Activated CD8-positive, alpha-beta T cell treated with anti-CD3 and anti-CD28 coated beads, Interleukin-2, amount 10 ng/mL, durations not matched to agents 7 days and 5 days (primary cell): ENCODE measurements at places on chromosomes 1 and 21. TPM values are rescaled to one million over a fixed set of nuclear protein-coding genes. Genes with fewer than 3 reads are reported as not detected.

DNA sequence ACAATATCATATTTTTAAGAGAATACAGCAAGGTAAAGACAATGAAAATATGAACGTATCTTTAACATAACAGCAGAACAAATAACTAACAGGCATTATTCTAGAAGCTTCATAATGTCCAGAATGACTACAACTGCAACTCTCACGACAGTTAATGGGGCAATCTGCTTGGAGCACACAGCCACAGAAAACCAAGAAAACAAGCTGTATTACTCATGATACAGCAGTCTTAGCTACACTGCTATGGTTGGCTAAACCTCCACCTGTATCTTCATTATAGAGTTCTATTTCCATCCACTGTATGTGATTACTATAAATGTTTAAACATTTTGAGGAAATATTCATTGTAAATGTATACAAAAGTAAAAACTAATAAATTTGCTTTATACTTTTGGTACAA, 139.9 kb downstream of the DPYD start:
- H3K27me3 ChIP-seq = no peaks in the 10 kb centered on the region
- peaks cover 9% of the 10 kb centered on the region for H3K4me1 ChIP-seq
- no peak for DNase-seq

DNA sequence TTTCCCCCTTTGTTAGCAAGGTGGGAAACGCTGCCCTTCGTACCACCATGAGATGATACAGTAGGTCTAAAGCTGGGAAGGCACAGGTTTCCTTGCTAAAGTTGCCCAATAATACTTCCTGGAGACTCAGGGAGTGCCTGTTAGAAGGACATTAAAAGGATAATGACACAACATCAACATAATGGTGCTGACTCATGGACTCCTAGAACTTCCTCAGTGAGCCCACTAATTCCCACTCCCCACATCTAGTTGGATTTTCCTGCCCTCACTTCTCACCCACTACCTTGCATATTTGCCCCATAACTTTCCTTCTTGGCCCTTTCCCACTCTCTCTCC, 17.5 kb downstream of the CFAP45 start:
- no peak overlapping the region for H3K27ac ChIP-seq
- no peaks in the 10 kb centered on the region for H3K36me3 ChIP-seq
- H3K4me3 ChIP-seq = no peak overlapping the region
- peaks cover 3% of the 10 kb centered on the region for H3K27me3 ChIP-seq

TFAP2E gene
- total RNA-seq = 1.1 TPM

MAP10 gene
- 3.1 TPM for total RNA-seq

LMOD1 gene
- total RNA-seq = not detected

DNA sequence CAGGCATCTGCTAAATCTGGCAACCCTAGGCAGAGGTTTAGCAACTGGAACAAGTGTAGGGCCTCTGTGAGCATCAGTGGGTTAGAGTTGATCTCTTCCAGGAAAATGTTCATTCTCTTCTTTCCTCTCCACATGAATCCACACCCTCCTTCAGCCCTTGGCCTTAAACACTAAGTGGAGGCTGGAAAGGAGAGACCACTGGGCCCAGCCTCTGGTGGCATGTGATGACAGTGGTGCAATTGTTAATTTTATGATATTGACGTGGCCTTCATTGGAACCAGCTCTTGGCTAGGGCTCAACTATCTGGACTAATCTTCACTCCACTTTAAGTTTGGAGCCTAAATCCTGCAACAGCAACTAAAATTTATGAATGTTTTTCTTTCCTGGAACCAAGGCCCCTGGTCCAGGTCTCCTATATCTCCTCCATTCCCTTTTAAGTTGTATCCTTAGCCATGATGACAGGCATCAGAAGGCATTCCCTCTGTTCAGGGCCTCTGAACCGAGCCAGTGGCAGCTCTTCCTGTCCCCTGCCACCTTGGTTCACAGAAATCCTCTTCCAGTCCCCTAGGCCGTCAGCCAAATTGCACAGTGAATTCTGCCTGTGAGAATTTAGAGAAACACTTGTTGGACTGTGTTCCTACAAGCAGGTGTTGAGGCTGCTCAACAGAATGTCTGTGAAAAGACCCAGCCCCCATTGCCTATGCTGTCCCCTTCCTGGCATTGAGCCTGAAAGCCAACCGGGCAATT, 132.2 kb downstream of the PSMG1 start:
- DNase-seq = no peak
- no peaks in the 10 kb centered on the region for H3K4me1 ChIP-seq
- no peak overlapping the region for H3K4me3 ChIP-seq
- no peak overlapping the region for H3K27ac ChIP-seq

DNA sequence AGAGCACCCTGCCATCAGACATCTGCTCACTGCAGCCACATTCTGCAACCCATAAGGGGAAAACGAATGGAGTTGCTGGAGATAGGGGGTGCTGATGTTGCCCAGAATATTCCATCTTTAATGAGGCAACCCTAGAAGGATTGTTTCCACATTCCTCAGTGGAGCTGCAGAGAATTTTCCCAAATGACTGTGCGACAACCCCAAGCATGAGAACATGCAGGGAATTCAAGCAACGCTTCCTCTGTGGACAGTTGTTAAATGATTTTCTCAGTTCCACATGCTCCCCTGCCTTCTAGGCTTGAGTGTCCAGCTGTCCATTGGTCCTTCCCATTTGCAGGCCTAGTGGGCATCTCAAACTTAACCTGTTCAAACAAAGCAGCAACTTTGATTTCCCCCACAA, 20.5 kb upstream of the UBL4B start:
- no peaks in the 10 kb centered on the region for H3K4me1 ChIP-seq
- no peak overlapping the region for H3K27ac ChIP-seq
- no peaks in the 10 kb centered on the region for H3K36me3 ChIP-seq
- no peak for DNase-seq

- peaks cover 4% of the 10 kb centered on the region for H3K4me1 ChIP-seq
- H3K27ac ChIP-seq = no peak overlapping the region
- no peaks in the 10 kb centered on the region for H3K36me3 ChIP-seq
- peaks cover 10% of the 10 kb centered on the region for H3K27me3 ChIP-seq
- no peak for DNase-seq
- no peak overlapping the region for H3K4me3 ChIP-seq
Measured at GRCh38 chr1:21184276-21184675, 7.6 kb upstream of the EIF4G3 start.

- H3K27me3 ChIP-seq = peaks cover 6% of the 10 kb centered on the region
- H3K4me3 ChIP-seq = no peak overlapping the region
- H3K4me1 ChIP-seq = peaks cover 3% of the 10 kb centered on the region
Measured at GRCh38 chr1:115262886-115263285, 75.2 kb downstream of the NGF start.
